ENCODE measurements at places on chromosomes 6 and 20.

GRCh38 chr6:25830458-25830857, 1.4 kb downstream of the SLC17A1 start:
- no peak for DNase-seq

GRCh38 chr6:4564801-4565271, 211.4 kb upstream of the CDYL start:
- peak; percentile 4 for DNase-seq

DNA sequence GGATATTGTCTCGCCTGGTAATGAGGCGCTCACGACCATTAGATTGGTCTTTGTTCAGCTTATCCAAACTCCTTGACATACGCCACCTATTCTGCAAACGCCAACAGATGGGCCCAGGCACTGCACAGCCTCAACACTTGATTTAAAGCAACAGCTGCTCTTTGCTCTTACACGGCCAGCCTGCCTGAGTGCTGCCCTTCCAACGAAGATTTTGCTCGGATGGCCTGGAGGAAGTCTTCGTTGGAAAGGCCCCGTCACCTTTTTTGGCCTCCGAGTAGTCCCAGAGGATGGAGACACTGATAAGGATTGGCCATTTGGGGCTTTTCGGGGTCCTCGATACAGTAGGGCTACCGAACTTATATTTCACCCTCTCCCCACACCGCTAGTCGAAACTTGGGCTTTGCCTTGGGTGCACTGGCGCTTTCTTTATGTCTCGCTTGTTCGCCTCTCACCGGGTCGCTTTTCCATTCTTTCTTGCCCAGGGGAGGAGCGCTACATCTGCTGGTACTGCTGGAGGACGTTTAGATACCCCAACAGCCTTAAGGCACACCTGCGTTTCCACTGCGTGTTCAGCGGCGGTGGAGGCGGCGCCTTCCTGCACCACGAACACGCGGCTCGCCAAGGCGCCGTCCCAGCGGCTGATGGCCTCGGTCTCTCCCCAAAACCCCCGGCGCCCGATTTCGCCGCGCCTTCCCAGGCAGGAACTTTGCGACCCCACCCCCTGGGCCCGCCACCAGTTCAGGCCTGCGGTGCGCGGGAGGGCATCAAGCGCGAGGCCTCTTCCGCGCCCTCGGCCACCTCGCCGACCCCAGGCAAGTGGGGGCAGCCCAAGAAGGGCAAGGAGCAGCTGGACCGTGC, 6.1 kb downstream of the PRDM13 start:
- no peak for DNase-seq

DNA sequence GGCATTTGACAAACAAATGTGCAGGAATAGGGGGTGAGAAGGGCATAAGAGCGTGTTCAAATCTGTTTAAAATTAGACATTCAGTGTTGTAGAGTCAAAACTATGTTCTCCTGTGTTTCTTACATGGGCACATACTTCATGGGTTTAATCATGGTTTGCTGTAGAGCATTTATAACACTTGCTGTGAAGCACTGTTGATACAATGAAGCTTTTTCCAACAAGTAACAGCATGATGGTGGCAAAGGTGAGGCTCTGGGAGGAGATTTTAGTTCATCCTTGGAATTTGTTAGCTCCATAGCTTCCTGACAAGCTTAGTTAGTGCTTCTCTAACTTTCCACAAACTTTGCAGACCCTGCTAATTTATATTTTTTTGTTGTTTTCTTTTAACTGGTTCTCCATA, 900.7 kb downstream of the TFAP2A start:
- no peak for DNase-seq
